ENCODE measurements at places on chromosomes 12 and 14.

DNA sequence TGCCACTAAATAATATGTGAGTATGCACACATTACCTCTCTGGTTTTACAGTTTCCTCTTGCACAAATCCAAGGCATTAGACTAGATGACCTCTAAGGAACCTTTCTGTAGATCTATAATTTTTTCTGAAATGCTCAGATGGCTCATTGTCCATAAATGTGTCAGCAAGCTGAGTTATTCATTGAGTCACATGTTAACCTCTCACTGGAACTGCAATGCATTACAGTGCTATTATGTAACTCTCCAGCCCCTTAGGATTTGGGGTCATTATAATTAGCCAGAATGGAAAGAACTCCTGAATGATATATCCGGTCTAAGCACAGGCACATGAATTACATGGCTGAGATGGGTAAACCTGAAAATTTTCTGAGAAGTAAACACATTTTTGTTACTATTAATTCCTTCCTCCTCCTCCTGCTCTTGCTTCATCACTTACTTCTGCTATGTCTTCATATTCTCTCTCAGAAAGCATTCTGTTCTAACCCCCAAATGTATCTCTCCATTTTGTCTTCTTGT lies 20.3 kb upstream of the DRAM1 start:
- no peak for DNase-seq

DNA sequence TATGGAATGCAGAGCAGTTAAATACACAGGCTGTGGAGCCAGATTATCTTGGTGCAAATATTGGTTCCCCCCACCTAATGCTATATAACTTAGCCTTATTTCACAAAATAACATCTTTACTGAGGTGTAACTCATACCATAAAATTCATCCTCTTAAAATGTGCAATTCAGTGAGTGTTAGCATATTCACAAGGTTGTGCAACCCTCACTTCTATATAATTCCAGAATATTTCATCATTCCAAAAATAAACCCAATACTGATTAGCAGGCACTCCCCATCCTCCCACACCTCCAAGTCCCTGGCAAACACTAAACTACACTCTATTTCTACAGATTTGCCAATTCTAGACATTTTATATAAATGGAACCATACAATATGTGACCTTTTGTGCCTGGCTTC lies 116.3 kb upstream of the CNTN1 start:
- no peak for DNase-seq

DNA sequence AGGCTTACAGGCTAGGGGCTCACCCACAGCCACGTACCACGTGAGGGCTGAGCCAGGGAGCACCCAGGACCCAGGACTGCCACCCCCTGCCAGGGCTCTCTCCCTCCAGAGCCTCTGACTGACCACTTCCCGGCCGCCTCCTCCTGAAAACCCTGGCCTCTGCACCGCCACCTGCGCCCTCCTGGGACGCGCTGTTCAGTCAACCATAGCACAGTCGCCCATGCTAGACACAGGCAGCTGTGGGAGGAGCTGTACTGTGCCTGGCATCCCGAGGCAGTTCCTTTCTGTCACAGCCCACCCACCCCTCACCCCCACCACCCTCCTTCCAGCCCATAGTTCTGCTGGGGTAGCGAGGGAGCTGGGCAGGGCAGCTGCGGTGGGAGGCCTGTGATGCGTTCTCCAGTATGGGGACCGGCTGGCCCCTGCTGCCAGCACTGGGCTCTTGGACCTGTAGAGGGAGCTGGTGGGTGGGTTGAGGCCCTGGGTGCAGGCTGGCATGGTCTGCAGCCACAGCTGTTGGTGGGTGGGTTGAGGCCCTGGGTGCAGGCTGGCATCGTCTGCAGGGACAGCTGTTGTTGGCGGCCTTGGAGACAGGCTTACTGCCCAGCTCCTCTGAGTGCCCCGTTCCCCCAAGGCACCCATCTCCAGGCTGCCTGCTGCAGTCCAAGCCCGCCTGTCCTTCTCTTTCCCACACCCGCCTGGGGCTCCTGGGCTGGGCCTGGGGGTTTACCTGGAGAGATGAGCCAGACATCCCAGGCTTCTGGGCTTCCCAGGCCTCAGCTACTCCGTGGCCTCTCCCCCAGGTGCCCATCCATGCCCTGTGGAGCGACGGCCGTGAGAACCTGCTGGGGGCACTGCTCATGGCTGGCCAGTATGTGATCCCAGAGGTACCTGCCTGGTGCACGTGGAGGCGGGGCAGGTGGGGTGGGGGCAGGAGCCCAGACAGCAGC lies 11.5 kb downstream of the ASPG start:
- DNase-seq = no peak

DNA sequence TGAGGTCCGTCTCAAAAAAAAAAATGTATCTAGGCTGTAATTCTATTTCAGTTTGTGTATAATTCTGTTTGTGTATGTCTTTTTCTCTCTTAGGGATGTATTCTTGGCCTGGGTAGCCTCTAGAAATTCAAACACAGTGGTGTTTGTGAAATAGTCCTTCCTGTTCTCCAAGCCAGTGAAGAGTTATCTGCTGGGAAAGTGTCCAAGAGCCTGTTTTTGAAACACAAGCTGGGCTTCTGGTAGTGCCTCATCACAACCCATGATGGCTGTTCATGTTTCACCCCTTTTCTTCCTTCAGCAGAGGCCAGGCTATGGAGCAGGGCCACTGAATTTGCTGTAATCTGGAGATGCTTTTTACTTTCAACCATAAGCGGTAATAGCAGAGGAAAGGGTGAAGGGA lies 14.7 kb downstream of the METTL3 start:
- no peak for DNase-seq

DNA sequence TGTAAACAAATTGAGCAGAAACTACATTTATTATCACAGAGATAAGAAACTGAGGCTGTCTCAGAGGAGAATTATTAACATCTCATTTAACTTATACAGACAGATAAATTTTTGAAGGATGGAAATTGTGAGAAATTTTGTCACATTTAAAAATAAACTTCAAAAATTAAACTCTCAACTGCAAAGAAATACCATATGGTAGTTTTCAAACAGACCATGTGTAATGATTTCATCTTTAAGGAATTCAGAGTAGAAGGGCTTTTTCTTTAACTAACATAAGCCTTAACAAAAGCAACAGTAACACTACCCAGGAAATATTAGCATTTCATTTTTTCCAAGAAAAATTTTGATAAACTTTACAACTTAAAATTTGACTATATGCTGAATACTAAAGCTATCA lies 26.6 kb downstream of the NUP37 start:
- no peak for DNase-seq

- no peak for DNase-seq
These were observed 63.9 kb downstream of the DCAF5 start for GRCh38 chr14:69089046-69089445.

DNA sequence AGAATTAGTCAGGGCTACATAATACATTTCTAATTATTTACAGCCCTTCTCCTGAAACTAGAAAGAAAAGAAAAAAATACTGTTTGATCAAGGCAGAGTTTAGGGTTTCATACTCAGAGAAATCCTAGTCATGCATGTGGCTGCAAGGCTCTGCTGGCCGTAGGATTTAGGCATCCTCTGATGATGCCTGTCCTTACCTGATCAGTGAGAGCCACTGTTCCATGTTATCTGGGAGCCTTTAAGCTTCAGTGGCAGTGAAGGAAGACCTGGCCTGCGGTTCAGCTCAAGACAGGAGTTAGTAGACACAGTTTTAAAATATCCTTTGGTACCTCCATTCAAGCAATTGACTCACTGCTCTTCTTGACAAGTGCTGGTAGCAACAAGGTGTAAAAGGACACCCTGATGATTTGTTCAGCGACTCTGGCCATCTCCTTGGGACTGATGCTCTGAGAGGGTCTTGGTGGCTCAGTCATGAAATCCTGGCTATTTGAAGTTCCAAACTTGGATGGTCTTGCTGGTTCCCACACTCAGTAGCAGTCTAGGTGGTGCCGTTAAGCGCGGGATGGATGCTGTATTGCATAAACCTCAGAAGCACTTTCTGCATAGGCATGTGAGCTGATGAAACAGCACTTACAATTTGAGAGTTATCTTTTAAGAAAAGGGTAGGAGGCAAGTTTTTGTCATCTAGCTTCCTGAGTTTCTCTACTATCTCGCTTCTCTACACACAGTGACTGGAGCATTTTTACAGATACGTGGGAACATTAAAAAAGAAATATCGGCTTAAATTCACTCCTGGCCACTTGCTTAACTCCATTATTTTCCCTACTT lies 162.0 kb downstream of the SAMD4A start:
- DNase-seq = no peak

GRCh38 chr12:103085541-103085940 lies 128.1 kb downstream of the ASCL1 start:
- no peak for DNase-seq

- DNase-seq = no peak
These were observed 164.9 kb downstream of the ETV6 start for GRCh38 chr12:11814374-11814773.

DNA sequence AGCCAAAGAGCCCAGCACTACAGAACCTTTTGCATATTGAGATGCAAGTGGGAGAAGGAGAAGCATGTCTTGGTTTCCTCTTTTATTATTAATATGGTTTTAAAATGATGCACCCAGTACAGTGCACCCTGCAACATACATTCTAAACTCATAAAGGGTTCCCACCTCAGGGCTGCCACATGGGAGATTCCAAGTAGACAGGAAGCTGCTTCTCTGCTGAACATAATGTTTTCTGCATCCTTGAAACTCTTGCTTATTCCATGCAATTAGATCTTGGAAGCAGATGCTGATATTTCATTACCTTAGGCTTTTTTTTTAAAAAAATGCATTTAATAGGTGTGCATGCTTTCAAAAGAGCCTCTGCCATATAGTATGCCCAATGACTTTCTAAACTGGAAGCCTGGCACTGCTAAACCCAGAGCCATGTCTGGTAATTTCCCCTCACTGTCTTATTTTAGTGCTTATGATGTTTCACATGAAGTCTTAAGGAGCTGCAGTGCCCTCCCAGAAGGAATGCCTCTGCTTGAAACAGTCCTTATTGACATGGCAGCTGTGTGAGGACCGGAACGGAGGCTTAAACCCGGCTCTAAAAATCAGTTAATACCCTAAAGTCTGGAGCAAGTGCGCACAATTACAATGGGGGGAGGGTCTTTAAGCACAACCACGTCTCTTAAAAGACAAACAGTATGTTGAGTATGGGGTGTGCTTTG lies 2.0 kb upstream of the SIX1 start:
- no peak for DNase-seq

DNA sequence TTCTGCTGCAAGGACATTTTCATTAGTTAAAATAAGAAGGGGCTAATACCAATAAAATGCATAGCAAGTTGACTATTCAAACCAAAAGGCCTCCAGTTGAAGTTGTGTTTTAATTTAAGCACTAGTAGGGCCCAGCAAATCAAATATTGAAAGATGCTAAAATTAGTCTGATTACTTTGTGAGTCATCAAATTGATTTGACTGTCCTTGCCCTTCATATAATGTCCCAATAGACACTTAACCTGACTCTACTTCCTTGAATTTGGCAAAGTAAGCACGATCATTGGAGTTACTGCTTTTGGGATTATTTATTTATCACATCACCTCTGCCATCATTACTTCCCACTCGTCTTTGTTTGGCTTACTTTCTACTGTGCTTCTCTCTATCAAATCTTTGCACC lies 798.5 kb downstream of the DIO2 start:
- no peak for DNase-seq

- DNase-seq = peak; percentile 8
These were observed 88.3 kb downstream of the LRRK2 start for GRCh38 chr12:40312982-40313576.

DNA sequence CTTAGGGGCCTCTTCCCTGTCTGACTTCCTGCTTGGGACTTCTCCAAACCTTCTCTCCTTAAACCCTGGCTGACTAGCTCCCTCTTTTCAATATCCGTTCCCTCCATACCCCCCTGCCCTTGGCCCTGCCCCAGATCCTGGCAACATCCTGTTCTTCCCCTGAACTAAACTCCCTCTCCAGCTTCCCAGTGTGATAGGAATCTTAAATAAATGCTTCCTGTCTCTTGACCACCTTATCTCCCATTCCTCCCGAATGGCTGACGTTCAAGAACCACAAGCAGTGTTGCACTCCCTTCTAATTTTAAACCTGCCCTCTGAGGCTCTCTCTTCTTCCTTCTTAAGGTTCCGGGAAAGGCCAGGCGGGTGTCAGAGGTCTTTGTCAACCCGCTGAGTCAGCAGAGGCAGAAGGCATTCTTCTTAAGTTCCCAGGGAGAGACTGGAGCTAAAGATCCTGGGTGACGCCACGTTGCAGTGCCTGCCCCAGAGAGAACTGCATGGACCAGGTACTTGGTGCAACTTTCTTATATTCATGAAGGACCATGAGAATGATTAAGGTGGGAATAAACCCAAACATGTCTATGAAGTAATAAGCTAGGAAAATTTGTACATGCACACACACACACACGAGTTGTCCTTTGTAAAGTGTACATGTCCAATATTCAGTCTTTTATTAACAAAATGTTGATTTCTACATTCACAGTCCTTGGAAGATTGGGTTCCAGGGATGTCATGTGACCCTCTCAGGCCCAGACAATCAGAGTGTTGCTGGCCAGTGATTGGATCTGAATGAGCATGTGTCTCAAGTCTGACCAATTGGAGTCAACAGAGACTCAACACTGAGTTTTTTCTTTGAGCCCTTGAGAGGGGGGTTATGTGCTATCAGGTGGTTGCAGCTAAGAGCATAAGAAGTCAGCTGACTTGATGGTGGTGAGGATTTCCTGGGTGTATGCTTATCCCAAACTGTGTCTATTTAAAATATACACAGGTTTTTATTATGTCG lies 420.2 kb upstream of the TBX3 start:
- no peak for DNase-seq

- DNase-seq = no peak
These were observed 187.5 kb downstream of the MSRB3 start for GRCh38 chr12:65465766-65466547.

- DNase-seq = no peak
These were observed 70.3 kb downstream of the COX16 start for GRCh38 chr14:70289138-70289537.

DNA sequence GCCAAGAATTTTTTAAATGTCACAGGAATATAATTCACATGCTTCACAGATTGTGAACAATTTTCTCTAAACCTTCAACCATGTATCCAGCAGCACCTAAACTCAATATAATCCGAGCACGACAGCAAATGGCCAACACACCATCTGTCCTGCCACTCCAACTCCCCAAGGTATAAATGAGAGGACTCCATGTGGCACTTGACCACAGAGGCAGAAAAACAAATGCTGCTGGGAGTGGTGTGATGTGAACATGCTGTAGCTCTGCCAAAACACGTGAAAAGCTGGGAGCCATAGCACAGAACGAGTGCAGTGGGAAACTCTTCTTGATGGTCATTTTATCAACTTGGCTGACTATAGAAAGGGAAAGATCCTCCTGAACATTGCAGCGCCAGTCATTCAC lies 70.9 kb downstream of the LLPH start:
- DNase-seq = no peak

- DNase-seq = no peak
These were observed 74.4 kb downstream of the ANKS1B start for GRCh38 chr12:99910342-99910741.

GRCh38 chr14:89667983-89668382 lies 250.9 kb upstream of the FOXN3 start:
- no peak for DNase-seq

DNA sequence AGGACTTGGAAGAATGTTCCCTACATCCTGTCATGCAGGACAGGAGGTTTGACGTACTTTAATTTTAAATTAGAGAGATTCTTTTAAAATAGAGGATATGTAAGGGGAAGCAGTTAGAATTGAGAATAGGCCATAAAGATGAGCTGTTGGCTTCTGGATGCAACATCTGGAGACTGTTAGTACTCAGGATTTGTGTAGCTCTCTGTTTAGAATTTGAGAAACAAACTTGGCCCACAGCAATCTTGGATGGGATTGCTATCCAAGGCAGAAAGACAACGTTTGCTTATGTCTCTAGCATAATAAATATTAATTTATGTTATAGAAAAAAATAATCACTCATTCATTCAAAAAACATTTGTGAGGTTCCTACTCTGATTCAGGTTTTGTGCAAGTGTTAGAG lies 398.4 kb upstream of the NOVA1 start:
- DNase-seq = no peak
